Naive thymus-derived CD4-positive, alpha-beta T cell (primary cell): ENCODE measurements at places on chromosomes 2 and 18. TPM values are rescaled to one million over a fixed set of nuclear protein-coding genes. Genes with fewer than 3 reads are reported as not detected.

The ECEL1 gene
- not detected for polyA plus RNA-seq

The TSGA10 gene
- 29.5 TPM for polyA plus RNA-seq

The ACVR1 gene
- polyA plus RNA-seq = 7.1 TPM

The SFT2D3 gene
- polyA plus RNA-seq = 1.4 TPM

The KCNJ3 gene
- not detected for polyA plus RNA-seq

The CHRNA1 gene
- not detected for polyA plus RNA-seq
